ENCODE measurements at places on chromosomes 1 and 21.

DNA sequence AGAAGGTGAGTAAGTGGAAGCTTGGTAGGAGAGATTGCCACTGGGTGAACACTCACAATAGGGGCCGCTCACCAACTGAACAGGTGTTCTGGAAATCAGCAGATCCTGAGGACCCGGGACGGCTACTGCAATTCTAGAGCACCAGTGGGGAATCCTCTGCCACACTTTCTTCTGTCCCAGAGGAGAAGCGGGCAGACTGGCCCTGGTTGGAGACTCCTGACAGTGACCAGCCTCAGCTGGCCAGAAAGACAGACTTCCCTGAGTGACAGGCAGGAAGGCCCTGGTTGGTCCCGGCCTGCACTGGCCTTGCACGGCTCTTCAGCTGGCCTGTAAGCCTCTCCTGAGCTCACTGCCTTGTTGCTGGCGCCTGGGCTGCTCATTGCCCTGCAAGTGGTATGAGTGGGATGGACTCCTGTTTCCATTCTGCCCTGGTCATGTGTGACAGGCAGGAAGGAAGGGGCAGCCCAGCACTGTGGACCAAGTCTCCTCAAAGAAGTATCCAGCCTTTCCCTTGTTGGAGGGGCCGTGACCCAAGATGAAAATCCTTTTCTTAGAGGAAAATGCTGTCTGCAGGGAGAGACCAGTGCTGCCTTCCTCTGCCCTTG, 34.5 kb downstream of the MAN1C1 start:
- no peak for DNase-seq

DNA sequence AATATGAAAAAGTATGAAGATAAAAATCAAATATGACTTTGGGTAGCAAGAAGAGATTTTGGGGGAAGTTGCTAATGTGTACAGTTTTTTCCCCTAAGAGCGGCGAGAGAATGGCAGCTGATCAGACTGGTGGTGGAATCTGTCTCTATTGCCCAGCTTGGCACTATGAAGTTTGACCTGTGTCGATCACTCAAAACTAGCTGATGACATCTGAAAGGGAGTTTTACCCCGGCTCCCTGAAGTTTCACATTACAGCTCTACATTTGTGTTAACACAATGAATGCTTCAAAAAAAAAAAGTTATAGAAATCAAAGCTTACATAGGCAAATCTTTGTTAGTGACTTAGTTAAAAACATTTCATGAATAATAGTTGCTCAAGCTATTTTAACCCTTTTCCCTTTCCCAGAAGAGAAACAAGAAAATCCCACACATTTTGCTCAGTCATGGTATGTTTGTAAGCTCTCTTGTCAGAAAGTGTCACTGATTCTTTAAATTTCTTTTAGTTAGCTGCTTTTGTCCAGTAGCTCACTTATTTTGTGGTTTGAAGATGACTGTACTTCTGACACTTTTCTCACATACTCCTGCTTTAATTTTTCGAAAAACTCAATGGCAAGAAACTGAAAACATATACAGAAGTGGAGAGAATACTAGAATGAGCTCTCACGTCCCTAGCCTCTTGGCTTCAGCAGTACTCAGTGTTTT, 41.3 kb downstream of the DYRK1A start:
- DNase-seq, result peak; percentile 35

GRCh38 chr1:193278968-193279367, 92.6 kb upstream of the B3GALT2 start:
- no peak for DNase-seq

GRCh38 chr1:8652467-8653046, 164.9 kb downstream of the RERE start:
- no peak for DNase-seq

GRCh38 chr21:41923186-41923585, 30.6 kb downstream of the C2CD2 start:
- no peak for DNase-seq

GRCh38 chr21:33967086-33967571, 51.5 kb upstream of the ATP5PO start:
- no peak for DNase-seq

- no peak for DNase-seq
These were observed 709 bp downstream of the NECTIN4 start for GRCh38 chr1:161088587-161089110.

DNA sequence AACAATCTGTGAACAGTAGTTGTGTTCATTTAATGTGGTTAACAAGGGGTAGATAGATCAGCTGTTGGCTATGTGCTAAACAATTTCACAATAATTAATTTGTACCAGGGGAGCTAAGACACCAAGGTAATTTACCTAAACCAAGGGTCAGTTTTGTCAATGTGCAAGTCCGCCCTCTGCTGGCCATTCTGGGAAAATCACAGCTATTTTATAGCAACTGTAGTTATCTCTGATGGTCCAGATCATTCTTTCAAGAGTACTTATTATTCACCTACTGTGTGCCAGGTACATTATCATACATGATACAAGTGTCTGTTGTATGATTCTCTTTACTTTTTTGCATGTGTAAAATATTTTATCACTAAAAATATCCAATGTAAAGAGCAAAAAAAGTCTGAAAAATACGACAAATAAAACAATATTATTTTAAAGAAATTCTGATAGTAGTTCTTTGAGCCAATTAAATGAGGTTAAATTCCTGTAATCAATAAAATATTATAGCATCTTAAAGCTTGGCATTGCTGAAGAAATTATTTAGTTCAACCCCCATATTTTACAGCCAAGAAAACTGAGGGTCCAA, 312.3 kb upstream of the FAM78B start:
- DNase-seq, result peak; percentile 19

DNA sequence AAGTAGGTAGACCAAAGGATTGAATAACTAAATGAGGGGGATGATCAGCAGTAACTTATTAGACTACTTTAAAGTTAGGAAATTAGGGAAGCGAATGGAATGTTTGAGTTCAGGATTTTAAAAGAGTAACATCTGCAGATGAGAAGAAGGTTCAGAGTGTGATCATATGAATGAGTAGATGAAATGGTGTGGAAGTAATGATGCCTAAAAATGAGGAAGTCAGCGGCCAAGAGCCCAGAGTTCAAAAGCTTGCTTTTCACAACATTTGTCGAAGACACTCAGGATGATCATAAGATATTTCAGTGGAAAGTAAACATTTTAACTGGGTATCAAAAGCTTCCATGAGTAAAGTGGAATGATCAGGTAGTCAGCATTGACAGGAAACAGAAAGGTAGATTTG, 299.4 kb downstream of the LRRIQ3 start:
- no peak for DNase-seq

- no peak for DNase-seq
These were observed 836 bp upstream of the FBLIM1 start for GRCh38 chr1:15757575-15758342.

- DNase-seq, result peak; percentile 4
These were observed 55.5 kb downstream of the FOXO6 start for GRCh38 chr1:41416552-41417334.

- no peak for DNase-seq
These were observed 7.0 kb downstream of the ERI3 start for GRCh38 chr1:44348061-44348485.

GRCh38 chr1:152197361-152197941, 26.5 kb downstream of the HRNR start:
- DNase-seq, result no peak

GRCh38 chr1:197399755-197400521, 131.9 kb downstream of the CRB1 start:
- DNase-seq, result peak; percentile 26
